Amniotic epithelial cell (primary cell): ENCODE measurements at places on chromosomes 11 and 22.

DNA sequence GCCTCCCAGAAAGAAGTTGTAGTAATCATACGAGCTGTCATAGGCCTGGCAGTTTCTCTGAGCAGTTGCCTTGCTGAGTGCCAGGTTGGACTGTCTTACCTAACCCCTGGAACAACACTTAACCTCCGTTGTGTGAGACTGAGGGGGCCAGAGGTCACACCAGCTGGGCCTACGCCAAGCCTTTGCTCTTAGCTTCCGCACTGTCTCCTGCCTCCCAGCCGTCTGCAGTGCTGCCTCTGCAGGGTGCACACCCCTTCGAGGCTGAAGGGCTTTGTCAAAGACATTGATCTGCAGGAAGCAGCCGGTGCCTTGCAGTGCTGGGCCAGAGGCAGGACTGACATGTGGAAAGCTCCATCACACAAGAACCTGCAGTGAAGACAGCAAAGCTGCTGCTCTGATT is 16.7 kb downstream of the TAB1 start:
- DNase-seq: no peak

- DNase-seq: no peak
Measured at GRCh38 chr22:19887256-19887985, 32.7 kb upstream of the GNB1L start.

DNA sequence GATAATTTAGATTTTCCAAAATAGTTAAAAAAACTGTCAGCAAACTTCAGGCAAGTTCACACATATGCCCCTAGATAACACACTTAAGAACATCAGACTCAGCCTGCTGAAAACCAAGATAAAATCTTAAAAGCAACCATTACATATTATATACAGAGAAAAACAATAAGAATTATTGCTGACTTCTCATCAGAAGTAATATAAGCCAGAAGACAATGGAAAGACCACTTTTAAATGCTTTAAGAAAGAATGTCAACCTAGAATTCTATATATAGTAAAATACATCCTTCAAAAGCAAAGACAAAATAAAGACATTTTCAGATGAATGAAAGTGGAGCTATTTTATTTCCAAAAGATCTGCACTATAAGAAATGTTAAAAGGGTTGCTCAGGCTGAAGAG is 37.8 kb upstream of the SC5D start:
- no peak for DNase-seq

DNA sequence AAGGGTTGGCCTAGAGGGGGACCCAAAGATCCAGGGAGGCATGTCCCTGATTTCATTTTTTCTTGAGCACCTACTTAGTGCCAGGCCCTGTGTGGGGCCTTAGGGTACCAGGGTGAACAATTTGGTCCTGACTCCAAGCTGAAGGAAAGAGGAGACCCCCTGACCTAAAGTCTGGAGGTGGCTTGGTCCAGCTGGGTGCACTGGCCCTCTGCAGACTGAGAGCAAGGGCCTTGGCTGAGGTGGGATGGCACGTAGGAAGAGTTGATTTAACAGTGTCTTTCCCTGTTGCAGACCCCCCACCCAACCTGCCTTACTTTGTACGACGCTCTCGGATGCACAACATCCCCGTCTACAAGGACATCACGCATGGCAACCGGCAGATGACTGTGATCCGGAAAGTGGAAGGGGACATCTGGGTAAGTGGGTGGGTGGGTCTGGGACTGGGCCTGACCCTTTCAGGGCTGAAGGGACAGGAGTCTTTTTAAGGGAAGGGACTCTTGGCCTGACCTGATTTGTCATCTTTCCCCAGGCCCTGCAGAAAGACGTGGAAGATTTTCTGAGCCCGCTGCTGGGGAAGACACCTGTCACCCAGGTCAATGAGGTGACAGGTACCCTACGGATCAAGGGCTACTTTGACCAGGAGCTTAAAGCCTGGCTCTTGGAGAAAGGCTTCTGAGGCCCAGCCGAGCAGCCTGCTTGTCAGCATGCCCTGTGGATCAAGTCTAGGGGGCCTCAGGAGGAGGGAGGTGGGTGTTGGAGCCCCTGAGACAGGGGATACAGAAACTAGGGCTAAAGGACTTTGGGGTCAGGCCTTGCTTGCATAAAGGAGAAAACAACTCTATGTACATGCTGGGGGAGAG is 3.3 kb downstream of the MRPL49 start:
- DNase-seq: no peak

DNA sequence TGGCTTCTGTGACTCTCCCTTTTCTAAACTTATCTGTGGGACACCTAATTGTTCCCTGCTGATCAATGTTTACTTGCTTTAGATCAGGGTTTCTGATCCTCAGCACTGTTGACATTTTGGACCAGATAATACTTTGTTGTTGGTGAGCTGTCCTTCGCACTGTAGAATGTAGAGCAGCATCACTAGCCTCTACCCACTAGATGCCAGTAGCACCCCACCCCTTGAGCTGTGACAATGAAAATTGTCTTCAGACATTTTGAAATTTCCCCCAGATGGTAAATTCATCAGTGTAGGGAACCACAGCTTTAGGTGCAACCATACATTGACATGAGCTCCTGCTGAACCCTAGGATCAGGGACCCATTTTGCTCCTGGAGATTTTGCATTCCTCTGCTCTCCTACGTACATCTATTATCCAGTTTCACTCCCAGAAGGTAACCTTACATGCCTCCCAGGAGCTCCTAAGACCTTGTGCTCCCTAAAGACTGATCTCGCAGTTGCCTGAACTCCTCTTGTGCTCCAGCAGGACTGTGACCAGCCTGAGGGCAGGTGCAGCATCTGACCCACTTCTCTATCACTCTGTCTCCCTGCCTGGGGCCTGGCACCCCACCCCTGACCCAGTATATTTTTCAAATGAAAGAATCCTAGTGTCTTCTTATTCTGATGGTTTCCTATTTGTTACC is 107.8 kb downstream of the FAR1 start:
- no peak for DNase-seq

- peak; percentile 60 for DNase-seq
Measured at GRCh38 chr11:69958308-69958707, 119.8 kb upstream of the ANO1 start.

GRCh38 chr11:12291766-12292165 is 85.6 kb upstream of the PARVA start:
- DNase-seq: no peak

GRCh38 chr22:30884211-30885000 is 84.2 kb downstream of the MORC2 start:
- DNase-seq: no peak

DNA sequence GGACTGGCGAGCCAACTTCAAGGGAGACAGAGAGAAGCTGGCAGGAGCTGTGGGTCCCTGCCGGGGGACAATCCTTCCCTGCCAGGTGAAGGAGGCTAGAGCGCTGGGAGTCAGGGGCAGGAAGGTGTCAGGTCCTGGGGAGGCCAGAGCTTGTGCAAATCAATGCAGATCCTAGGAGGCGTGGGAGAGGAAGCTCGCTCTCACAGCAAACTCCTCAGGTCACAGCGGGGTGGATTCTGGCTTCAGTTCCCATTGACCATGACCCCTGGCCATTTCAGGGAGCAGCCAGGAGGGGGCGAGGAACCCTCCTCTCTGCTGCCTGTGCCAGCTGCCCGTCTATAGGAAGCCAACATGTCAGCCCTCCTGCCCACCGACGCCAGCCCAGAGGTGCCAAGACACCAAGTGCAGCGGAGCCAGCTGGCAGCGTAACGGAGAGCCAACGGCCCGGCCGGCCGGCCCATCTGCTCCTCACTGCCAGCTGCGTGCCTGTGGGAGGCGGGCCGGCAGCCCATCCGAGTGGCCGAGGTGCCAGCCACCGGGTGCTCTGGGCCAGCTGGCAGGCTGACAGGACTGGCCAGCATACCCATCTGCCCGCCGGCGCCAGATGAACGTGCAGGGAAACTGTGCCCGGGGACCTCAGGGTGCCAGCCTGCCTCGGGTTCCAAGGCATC is 374.8 kb downstream of the MIAT start:
- DNase-seq: no peak

DNA sequence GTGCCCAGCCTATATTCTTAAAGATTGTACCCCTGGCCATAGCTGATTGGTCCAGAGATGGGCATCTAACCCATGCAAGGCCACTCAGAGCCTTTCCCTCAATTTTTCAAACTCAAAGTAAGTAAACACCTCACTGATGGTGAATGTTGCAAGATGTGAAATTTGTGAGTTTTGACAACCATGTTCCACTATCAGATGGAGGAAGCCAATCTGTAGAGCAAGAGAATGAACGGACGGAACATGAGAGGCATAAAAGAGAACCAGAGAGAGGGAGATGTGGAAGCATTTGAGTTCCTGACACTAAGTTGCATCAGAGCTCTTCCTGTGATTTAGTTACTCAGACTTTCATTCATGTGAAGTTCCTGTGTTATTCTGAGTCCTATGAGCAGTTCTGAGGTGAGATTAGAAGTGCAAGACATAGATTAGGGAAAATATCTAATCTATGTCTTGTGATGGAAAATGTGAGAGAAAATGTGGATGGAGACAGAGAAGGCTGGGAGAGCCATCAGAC is 73.3 kb downstream of the PRSS23 start:
- DNase-seq: peak; percentile 47

GRCh38 chr11:10694486-10695239 is 1.1 kb upstream of the IRAG1 start:
- DNase-seq: no peak

GRCh38 chr11:115645631-115646317 is 141.6 kb upstream of the CADM1 start:
- no peak for DNase-seq

DNA sequence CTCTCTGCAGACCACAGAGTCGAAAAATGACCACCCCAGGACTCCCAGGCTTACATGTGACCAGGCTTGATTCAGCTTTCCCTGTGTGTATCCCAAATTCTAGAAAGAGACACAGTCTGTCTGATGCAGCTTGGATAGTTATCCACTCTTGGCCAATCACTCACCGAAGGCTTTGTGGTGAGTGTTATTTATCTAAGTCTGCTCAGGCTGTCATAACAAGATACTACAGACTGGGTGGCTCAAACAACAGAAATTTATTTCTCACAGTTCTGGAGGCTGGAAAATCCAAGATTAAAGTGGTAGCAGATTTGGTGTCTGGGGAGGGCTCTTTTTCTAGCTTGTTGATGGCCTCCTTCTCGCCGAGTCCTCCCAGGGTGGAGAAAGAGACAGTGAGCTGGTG is 63.2 kb downstream of the ZBTB16 start:
- DNase-seq: peak; percentile 77

GRCh38 chr22:24265734-24266133 is 4.9 kb upstream of the SPECC1L start:
- no peak for DNase-seq

DNA sequence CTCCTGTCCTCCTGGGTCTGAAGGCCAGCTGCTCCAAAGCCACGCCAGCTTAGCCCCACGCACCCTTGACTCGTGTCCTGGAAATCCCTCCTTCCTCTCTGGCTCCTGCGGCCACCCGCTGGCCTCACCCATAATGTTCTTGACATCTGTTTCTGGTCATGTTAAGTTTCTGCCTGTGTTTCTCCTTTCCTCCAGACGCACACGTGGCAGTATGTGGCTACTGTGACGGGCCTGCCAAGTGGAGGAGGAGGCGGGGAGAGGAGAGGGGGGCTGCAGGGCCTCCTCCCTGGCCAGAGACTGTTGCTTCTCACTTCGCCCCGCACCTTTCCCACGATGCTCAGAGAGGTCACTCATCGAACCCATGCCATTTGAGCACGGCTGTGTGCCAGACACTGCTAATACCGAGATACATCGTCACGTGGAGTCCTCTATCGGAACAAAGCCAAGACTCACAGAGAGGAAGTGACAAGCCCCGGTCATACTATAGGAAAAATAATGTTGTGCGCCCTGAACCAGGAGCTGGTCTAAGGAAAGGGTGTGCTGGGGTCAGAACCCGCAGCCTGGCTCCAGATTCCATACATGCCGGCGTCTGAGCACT is 11.5 kb downstream of the C1QTNF6 start:
- peak; percentile 49 for DNase-seq

DNA sequence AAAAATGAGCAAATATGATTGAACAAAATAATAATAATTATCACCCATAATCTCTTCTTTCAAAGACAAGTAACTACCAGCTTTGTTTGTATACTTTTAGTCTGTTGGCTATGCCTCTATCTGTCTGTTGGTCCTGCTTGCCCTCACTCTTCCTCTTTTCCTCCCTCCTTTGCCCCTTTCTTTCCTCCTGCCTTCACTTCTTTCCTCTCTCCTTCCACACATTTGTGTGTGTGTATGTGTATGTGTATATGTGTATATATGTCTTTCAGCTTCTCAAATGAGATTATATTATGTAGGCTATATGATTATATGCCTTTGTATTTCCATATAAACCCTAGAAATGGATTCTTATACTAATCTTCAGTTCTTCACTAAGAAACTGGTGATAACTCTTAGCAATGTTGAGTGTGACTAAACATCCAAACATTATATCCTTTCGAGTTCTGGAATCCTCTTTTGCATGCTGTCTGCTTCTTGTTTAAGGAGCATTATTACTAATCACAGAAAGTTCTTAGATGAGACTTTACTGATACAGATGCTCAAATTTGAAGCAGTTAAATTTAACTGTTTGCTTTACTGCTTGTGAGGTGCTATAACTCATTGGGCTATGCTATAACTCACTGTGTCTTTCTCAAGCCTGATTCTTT is 219.1 kb downstream of the TMEM135 start:
- DNase-seq: no peak

GRCh38 chr11:110921742-110922521 is 209.7 kb upstream of the ARHGAP20 start:
- peak; percentile 94 for DNase-seq

DNA sequence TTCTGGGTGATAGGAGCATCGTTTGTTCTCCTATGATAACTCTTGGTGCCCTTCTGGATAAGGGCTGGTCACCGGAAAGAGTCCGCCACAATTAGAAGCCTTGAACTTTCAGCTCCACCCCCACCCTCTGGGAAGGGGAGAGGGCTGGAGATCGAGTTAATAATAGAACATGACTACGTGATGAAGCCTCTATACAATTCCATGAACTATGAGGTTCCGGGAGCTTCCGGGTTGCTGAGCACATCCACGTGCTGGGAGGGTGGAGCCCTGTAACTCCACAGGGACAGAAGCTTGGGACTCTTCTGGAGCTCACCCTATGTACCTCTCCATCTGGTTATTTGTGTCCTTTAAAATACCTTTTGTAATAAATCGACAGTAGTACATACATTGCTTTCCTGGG is 40.3 kb downstream of the ARHGAP42 start:
- DNase-seq: no peak

GRCh38 chr11:29343465-29344333 is 673.1 kb downstream of the KCNA4 start:
- DNase-seq: peak; percentile 62

- DNase-seq: no peak
Measured at GRCh38 chr22:36768141-36768540, 7.8 kb downstream of the IFT27 start.

GRCh38 chr22:39522567-39523300 is 2.4 kb downstream of the ATF4 start:
- peak; percentile 87 for DNase-seq
